ENCODE measurements at places on chromosomes 4 and X. TPM values are rescaled to one million over a fixed set of nuclear protein-coding genes. Genes with fewer than 3 reads are reported as not detected.

- DNase-seq, result no peak
- H3K27ac ChIP-seq, result peak overlapping the region; percentile 74
- H3K4me1 ChIP-seq, result peaks cover 10% of the 10 kb centered on the region
- H3K36me3 ChIP-seq, result no peaks in the 10 kb centered on the region
- no peaks in the 10 kb centered on the region for H3K27me3 ChIP-seq
- H3K4me3 ChIP-seq, result no peak overlapping the region
These were observed 11.9 kb downstream of the CA5B start for GRCh38 chrX:15749642-15750610.

Gene PGRMC1
- 56.9 TPM for total RNA-seq

- no peak overlapping the region for H3K27ac ChIP-seq
- H3K36me3 ChIP-seq, result no peaks in the 10 kb centered on the region
- no peak for DNase-seq
- H3K4me3 ChIP-seq, result no peak overlapping the region
- no peaks in the 10 kb centered on the region for H3K4me1 ChIP-seq
- H3K27me3 ChIP-seq, result no peaks in the 10 kb centered on the region
These were observed 22.2 kb upstream of the SYNPO2 start for GRCh38 chr4:118866442-118866841.

GRCh38 chrX:111086591-111087006 is 9.4 kb upstream of the PAK3 start:
- H3K4me1 ChIP-seq, result no peaks in the 10 kb centered on the region
- no peak overlapping the region for H3K27ac ChIP-seq
- no peaks in the 10 kb centered on the region for H3K36me3 ChIP-seq
- no peaks in the 10 kb centered on the region for H3K27me3 ChIP-seq

- H3K27ac ChIP-seq, result no peak overlapping the region
- DNase-seq, result no peak
These were observed 177.8 kb downstream of the RASL11B start for GRCh38 chr4:53039741-53040458.

DNA sequence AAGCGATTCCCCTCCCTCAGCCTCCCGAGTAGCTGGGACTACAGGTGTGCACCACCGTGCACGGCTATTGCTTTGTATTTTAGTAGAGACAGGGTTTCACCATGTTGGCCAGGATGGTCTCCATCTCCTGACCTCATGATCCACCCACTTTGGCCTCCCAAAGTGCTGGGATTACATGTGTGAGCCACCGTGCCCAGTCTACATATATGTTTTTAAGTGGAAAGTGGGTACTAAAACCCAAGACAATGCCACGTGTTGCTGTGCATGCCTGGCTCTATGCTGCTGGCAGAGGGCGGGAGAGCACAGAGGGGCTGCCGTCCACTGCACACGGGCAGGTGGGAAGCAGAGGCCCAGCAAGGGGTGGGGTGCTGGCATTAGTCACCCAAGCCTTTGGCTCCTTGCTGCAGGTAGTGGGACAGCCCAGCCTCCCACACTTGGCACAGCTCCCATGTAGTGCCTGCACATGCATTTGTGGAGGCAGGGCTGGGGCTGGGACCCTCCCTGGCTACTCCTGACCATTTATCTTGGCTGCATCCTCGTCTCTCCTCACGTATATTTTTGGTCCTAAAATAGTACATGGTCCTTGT is 3.5 kb downstream of the EMD start:
- no peak for DNase-seq
- no peaks in the 10 kb centered on the region for H3K36me3 ChIP-seq
- peaks cover 10% of the 10 kb centered on the region for H3K4me1 ChIP-seq
- no peak overlapping the region for H3K27ac ChIP-seq
- H3K27me3 ChIP-seq, result no peaks in the 10 kb centered on the region
- no peak overlapping the region for H3K4me3 ChIP-seq

Gene GAB3
- 10.6 TPM for total RNA-seq

DNA sequence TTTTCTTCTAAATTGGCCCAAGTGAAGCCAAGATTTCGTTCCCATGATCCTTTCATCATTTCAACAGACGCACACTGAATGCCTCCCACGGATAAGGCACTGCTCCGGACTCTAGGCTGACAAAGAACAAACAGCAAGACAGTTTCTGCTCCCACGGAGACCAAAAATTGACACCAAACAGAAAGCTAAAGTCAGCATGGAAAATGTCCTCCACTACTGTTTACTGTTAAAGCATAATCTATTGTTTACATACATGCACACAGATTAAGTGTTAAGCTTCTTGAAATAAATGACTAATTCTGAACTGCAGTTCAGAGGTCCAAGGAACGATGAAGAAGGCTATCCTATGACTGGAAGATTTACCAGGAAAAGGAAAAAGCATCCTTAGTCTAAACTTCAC is 199.6 kb downstream of the AASDH start:
- H3K4me3 ChIP-seq, result no peak overlapping the region
- H3K27me3 ChIP-seq, result no peaks in the 10 kb centered on the region
- H3K27ac ChIP-seq, result no peak overlapping the region
- H3K36me3 ChIP-seq, result no peaks in the 10 kb centered on the region
- H3K4me1 ChIP-seq, result no peaks in the 10 kb centered on the region
- DNase-seq, result no peak

Gene NCBP2L
- total RNA-seq, result not detected

Gene FGD1
- total RNA-seq, result 2.4 TPM

DNA sequence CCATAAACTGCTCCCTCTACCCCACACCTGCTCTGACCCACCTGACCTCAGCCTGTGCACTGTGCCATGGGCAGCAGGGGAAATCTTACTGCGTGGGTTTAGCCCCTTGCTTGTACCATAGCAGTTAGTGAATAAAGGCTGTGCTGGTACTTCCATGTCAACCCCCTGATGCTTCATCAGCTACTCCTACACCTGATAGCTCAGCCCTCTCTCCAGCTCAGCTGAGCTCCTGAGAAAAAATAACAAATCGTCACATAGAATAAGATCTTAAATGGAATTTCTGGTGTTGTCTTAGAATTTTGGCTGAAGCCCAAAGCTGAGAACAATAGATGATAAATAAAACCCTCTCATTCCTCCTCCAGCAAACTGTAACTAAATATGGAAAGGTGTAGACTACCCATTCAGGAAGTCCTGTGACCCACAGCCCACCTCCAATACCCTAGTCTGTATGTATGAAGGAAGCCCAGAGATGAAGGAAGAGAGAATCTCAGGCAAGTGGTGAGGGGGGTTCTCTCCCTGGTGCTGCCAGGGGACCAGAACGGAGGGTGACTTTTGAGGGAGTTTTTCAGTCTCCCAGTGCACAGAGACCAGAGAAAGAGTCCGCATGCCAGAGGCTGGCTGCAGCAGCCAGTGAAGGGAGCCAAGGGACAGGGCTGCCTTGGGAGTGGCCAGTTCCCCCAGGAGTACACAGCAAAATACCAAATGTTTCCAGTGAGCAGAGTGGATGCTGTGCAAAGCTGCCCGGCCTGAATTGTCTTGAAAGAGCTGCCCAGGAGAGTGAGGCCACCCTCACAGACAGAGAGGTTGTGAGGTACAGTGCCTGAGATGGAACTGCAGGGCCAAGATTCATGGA is 227.3 kb downstream of the QDPR start:
- H3K4me1 ChIP-seq, result no peaks in the 10 kb centered on the region
- H3K27ac ChIP-seq, result no peak overlapping the region
- no peak for DNase-seq
- no peaks in the 10 kb centered on the region for H3K36me3 ChIP-seq
- no peak overlapping the region for H3K4me3 ChIP-seq

Gene SLC16A2
- 4.6 TPM for total RNA-seq

GRCh38 chr4:165872461-165873297 is at the start of gene TLL1:
Gene TLL1 (plus strand): TSS chr4:165873237. CDS start chr4:165873905, 668 bp downstream.
- peak within 1 kb of the TSS; percentile 50 for H3K4me3 ChIP-seq
- H3K36me3 ChIP-seq, result no peaks in the 10 kb centered on the region
- no peaks in the 10 kb centered on the region for H3K27me3 ChIP-seq

DNA sequence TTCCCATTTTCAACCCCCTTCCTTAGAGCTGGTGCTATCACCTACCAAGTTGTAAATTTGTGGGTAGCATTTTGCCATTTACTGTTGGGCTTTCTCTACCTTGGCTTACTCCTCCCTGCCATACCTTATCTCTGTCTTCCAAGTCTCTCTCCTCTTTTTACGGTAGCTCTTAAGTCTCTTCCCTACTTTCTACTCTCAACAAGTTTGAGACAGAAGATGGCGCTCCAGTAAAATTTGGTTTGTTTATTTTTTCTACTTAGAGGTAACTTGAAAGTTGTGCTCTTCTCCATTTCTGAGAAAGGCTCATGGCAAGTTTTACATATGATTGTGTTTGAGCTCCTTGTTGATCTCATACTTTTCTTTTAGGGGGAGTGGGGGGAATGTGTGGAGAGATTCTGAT is 1508.1 kb downstream of the TECRL start:
- H3K36me3 ChIP-seq, result no peaks in the 10 kb centered on the region
- H3K27me3 ChIP-seq, result no peaks in the 10 kb centered on the region
- H3K4me1 ChIP-seq, result no peaks in the 10 kb centered on the region
- no peak overlapping the region for H3K27ac ChIP-seq
- DNase-seq, result no peak

Gene CDS1
- total RNA-seq, result 19.0 TPM

DNA sequence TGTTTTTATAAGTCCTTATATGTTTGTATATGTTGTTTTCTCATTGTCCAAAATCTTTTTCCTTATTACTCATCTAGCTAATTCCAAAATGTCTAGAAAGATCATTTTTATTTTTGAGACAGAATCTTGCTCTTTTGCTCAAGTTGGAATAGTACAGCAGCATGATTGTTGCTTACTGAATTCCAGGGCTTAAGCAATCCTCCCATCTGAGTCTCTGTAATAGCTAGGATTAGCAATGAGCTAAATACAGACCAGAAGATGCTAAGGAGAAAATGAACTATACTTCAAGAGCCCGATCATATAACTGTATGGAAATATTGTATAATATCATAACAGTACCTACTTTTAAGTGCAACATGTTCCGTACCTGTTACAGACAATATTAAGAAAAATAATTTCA is 1027.0 kb downstream of the STIM2 start:
- no peak overlapping the region for H3K4me3 ChIP-seq
- DNase-seq, result no peak
- no peaks in the 10 kb centered on the region for H3K27me3 ChIP-seq
- H3K36me3 ChIP-seq, result no peaks in the 10 kb centered on the region
- H3K27ac ChIP-seq, result no peak overlapping the region
- H3K4me1 ChIP-seq, result no peaks in the 10 kb centered on the region

- no peak overlapping the region for H3K4me3 ChIP-seq
- H3K36me3 ChIP-seq, result no peaks in the 10 kb centered on the region
- H3K27me3 ChIP-seq, result no peaks in the 10 kb centered on the region
- no peaks in the 10 kb centered on the region for H3K4me1 ChIP-seq
- no peak for DNase-seq
These were observed 214.8 kb downstream of the SLC4A4 start for GRCh38 chr4:71553605-71554004.

Gene NAT8L
- not detected for total RNA-seq

DNA sequence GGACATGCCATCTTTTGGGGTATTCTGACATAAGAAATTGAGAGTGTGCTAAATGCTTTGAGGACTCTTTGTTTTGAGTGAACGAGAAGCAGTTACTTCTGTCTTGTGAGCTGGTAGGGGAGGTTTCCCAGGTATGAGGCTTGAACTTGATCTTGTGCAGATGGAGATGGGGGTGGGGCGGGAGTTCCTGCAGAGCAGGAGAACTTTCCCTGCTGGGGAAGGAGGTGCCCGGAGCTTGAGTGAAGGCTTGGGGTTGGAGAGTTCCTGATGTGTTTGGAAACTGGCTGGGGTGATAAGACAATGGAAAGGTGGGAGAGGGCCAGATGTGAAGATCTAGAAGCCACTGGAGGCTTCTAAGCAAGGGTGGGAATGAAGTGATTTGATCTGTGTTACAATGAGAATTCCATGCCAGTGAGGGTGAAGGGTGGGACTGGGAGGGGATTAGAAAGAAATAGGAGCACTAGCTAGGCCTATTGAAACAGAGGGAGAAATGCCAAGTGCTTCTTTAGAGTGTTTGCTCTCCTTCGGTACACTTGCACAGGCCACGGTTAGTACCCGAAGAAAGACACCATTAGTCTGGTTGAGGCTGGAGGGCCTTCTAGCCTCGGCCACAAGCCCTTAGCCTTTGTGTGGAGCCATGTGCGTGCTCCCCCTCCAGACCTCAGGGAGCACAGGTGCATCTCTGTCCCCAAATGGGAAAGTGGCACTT is 103.5 kb upstream of the STOX2 start:
- H3K27ac ChIP-seq, result no peak overlapping the region
- DNase-seq, result no peak
- peaks cover 26% of the 10 kb centered on the region for H3K4me1 ChIP-seq
- no peak overlapping the region for H3K4me3 ChIP-seq
- H3K36me3 ChIP-seq, result no peaks in the 10 kb centered on the region

DNA sequence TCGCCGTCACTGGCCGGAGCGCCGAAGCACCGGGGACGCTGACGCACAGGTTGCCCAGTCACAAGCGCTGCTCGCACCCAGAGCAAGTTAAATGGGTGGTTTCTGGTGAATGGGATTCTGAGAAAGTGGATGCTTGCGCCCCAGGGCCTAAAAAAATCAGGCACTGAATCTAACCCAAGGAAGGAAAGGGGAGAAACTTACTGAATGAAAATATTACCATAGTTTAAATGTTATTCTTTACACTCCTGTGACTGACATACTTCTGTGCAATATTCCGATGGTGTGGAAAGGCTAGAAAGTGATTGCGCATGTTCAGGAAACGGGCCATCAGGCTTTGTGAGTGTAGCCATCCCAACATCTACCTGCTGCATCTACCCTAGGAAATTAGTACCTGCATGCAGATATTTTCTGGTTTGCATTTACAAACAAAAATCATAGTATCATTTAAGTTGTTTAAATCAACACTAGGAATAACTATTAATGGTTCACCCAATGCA is 838 bp upstream of the ABCG2 start:
- H3K27ac ChIP-seq, result peak overlapping the region; percentile 28
- H3K36me3 ChIP-seq, result no peaks in the 10 kb centered on the region
- no peaks in the 10 kb centered on the region for H3K4me1 ChIP-seq

DNA sequence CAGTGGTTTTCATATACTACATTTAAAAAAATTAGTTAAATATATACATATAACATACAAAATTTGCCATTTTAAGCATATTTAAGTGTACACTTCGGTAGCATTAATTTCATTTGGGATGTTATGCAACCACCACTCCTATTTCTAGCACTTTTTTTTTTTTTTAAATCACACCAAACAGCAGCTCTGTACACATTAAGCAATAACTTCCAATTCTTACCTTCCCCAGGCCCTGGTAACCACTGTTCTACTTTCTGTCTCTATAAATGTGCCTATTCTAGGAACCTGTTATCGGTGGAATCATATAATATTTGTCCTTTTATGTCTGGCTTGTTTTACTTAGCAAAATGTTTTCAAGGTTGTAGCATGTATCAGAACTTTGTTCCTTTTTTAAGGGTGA is 39.1 kb downstream of the TMEM164 start:
- H3K27ac ChIP-seq, result no peak overlapping the region
- H3K36me3 ChIP-seq, result no peaks in the 10 kb centered on the region
- no peak for DNase-seq

Gene POU4F2
- not detected for total RNA-seq
